CD8-positive, alpha-beta memory T cell (primary cell): ENCODE measurements at places on chromosomes 13 and 19. TPM values are rescaled to one million over a fixed set of nuclear protein-coding genes. Genes with fewer than 3 reads are reported as not detected.

DNA sequence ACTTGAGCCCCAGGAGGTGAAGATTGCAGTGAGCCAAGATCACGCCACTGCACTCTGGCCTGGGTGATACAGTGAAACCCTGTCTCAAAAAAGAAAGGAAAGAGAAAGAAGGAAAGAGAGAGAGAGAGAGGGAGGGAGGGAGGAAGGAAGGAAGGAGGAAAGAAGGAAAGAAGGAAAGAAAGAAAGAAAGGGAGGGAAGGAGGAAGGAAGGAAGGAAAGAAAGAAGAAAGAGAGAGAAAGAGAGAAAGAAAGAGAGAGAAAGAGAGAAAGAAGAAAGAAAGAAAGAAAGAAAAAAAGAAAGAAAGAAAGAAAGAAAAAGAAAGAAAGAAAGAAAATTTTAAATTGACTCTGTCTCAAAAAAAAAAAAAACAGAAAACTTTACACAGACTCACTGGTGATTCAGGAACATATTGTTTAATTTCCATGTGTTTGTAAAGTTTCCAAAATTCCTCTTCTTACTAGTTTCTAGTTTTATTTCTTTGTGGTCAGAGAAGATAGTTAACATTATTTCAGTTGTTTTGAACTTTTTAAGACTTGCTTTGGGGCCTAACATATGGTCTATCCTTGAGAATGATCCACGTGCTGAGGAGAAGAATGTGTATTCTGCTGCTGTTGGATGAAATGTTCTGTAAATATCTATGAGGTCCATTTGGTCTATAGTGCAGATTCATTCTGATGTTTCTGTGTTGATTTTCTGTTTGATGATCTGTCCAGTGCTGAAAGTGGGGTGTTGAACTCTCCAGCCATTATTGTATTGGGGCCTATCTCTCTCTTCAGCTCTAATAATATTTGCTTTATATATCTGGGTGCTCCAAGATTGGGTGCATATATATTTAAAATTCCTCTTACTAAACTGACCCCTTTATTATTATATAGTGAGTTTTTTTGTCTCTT is 204.4 kb upstream of the SERP2 start:
- no peak for DNase-seq

Gene PEX11G
- polyA plus RNA-seq = 1.7 TPM

DNA sequence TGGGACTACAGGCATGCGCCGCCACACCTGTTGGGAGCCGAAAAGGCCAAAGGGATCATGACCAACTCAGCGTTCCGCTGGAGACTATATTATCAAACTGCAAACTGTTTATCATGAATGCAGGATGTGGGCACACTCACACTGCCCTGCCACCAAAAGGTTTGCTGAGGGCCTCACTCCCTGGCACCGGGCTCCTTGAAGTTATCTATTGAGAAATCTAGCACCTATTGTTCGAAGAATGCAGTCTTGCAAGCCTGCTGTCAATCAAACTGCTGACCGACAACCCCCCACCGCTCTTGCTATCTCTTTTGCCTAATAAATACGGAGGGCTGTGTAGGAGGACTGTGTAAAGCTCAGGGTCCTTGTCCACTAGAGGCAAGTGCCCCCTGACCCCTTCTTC is 5.2 kb upstream of the ZNF836 start:
- DNase-seq = no peak

Gene CEACAM4
- not detected for polyA plus RNA-seq

DNA sequence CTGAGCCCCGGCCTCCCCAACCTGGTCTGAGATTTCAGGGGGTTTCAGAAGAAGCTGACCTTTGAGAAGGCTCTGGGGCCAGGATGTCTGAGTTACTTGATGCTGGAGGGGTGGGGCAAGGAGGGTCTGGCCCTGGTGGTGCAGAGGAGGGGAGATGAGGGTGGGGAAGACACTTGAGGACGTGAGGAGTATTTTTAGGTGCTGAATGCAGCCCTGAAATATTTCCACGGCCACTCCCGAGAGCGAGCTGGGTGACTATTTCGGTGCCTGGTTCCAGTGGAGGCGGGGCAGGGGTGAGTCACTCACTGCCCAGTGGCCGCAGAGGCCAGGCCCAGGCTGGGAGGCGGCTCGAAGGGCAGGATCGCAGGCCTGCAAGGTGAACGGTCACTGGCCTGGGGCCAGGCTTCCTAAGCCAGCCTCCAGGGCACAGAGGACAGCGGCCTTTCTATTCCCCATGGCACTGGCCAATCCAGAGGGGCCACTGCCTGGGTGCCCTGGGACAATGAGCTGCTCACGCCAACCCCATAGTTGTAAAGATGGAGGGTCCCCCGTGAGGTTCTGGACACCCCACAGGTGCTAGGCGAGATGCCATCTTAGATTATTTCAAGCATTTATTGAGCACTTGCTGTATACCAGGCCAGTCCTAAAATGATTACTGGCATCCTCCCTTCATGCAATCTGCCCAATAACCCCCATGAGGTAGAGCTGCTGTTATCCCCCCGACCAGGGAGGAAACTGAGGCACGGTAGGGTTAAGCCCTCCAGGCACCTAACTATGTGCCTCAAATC is 19.7 kb upstream of the JUND start:
- DNase-seq = no peak
